Skeletal muscle cell (primary cell): ENCODE measurements at places on chromosomes 5 and 9.

DNA sequence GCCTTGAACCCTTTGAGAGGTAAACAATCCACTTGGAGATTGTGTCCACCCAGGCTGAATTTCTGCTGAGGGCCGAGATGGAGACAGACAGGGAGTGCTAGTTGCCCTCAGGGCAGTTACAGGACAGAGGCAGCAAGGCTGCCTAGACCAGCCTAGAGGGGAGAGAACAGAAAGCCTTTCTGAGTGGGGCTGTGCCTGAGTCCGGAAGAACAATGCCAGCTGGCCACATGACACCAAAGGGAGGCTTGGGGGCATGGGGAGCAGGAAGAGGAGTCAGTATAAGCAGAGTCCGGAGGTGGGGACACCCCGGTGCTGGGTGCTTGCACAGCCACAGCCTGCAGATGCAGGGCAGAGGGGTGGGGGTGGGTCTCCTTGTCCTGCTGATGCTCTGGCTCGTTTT is 145.7 kb downstream of the CFAP90 start:
- DNase-seq, result no peak

DNA sequence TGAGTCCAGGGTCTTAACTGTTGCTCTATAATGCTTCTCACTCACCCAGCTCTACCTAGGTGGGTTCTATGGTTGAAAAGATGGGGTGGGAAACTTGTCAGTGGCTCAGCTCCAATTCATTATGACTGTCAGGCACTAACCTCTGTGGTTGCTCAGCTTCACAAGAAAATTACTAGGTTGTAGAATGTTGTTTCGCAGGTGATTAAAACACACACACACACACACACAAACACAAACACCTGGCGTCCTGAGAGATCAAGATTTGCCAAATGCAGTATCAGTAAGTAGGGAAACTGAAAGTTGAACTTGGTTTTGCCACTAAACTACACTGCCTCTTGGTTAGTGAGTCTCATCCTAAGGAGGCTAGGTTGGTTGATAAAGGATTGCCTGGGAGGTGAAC is 2.8 kb downstream of the MCCC2 start:
- DNase-seq, result no peak

DNA sequence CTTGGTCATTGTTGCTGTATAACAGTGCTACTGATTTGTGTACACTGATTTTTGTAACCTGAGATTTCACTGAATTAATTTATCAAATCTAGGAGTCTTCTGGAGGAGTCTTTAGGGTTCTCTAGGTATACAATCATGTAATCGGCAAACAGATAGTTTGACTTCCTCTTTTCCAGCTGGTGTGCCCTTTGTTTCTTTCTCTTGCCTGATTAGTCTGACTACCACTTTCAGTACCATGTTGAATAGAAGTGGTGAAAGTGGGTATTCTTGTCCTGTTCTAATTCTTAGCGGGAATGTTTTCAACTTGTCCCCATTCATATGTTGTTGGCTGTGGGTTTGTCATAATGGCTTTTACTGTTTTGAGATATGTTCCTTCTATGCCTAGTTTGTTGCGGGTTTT is 24.7 kb upstream of the RANBP6 start:
- no peak for DNase-seq

GRCh38 chr9:20545023-20545622 is 77.2 kb downstream of the MLLT3 start:
- no peak for DNase-seq

- peak; percentile 45 for DNase-seq
These were observed 4.5 kb downstream of the NFIB start for GRCh38 chr9:14309403-14309802.
